Mesothelial cell of epicardium (in vitro differentiated cells): ENCODE measurements at places on chromosomes 11 and 22.

DNA sequence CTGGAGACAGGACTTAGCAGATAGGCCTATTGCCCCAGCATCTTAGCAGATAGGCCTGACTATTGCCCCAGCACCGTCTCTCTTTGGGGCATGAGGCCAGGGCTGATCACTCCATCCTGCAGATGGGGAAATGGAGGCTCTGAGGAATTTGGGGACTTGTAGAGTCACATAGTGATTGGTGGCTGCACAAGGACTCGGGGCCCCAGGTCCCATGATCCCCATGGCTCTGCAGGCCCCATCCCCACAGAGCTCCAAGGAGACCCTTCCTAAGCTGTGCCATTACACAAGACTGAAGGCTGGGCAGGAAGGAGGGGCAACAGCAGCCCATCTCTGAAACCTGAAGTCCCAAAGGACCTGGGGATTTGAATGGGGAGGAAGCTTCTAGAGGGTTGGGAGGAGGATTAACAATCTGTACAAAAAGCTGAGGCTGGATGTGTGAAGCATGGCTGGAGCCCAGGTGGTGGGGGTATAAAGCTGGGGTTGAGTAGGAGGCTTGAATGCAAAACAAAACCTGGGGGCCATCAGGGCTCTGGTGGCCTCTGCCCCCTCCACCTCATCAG lies 1.6 kb downstream of the ARAP1 start:
- H3K27me3 ChIP-seq, result no peaks in the 10 kb centered on the region
- H3K4me3 ChIP-seq, result peak overlapping the region; percentile 94
- H3K36me3 ChIP-seq, result peaks cover 7% of the 10 kb centered on the region
- no peak overlapping the region for H3K27ac ChIP-seq
- H3K4me1 ChIP-seq, result peaks cover 16% of the 10 kb centered on the region

DNA sequence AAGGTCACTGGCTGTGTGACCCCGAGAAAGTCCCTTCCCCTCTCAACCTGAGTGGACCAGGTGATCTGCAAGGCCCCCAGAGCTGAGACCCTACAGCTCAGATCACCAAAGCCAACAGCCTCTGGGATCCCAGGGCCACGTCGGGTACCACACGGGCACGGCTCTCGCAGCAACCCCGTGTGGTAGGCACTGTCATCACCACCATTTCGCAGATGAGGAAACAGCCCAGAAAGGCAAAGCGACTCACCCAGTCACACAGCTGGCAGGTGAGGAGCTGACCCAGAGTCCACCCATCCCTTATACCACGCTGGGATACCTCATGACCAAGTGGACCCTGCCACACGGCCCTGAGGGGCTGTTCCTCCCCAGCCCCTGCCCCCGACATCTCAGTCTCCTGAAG lies 2.8 kb downstream of the ATP5MGL start:
- H3K4me1 ChIP-seq, result no peaks in the 10 kb centered on the region
- no peak overlapping the region for H3K27ac ChIP-seq
- H3K27me3 ChIP-seq, result no peaks in the 10 kb centered on the region
- peaks cover 13% of the 10 kb centered on the region for H3K36me3 ChIP-seq
- H3K4me3 ChIP-seq, result no peak overlapping the region

DNA sequence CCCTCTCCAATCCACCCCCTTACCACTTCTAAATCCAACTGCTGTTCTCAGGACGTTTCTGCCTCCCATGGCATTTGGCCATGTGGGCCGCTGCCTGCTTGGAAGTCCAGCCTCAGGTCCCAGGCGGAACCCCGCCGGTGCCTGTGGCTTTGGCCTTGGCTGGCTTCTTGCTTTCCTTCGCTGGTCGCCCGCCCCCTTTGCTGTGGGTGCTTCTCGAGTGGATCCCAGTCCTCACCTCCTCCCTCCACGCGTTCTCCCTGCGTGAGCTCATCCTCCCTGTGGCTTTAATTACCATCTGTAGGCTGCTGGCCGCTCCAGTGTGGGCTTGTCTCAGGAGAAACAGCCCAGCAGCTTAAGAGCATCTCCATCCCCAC lies 111.7 kb downstream of the NECTIN1 start:
- H3K27ac ChIP-seq, result no peak overlapping the region
- H3K27me3 ChIP-seq, result peaks cover 5% of the 10 kb centered on the region
- DNase-seq, result no peak
- H3K36me3 ChIP-seq, result no peaks in the 10 kb centered on the region

GRCh38 chr11:60078745-60079144 lies 9.7 kb upstream of the MS4A2 start:
- H3K27me3 ChIP-seq, result no peaks in the 10 kb centered on the region
- H3K36me3 ChIP-seq, result no peaks in the 10 kb centered on the region
- no peaks in the 10 kb centered on the region for H3K4me1 ChIP-seq
- H3K4me3 ChIP-seq, result no peak overlapping the region
- H3K27ac ChIP-seq, result no peak overlapping the region
- no peak for DNase-seq

- H3K27ac ChIP-seq, result no peak overlapping the region
- H3K36me3 ChIP-seq, result no peaks in the 10 kb centered on the region
- H3K4me1 ChIP-seq, result peaks cover 9% of the 10 kb centered on the region
- H3K4me3 ChIP-seq, result no peak overlapping the region
- no peaks in the 10 kb centered on the region for H3K27me3 ChIP-seq
These were observed 98.0 kb upstream of the TBCEL start for GRCh38 chr11:120925944-120926343.
